ENCODE measurements at places on chromosomes 3 and 15.
A peak's percentile ranks its signal among the peaks of the same experiment; 100 is the strongest.

- peak; percentile 19 for DNase-seq
Measured at GRCh38 chr3:45499529-45499928, 95.0 kb upstream of the LIMD1 start.

DNA sequence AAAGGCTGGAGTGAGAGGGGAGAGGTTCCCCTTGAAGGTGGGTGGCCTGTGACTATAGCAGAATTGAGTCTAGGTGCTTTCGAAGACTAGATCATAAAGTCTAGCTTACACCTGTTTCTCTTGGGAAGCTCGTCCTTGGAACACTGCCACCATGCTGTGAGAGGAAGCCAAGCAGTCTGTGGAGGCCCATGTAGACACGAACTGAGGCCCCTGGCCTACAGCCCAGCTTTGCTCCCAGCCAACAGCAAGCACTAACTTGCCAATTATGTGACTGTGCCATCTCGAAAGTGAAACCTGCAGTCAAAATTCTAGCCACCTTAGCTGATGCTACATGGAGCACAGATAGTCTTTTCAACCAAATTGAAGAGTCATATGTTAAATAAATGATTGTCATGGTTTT is 190.5 kb upstream of the NECTIN3 start:
- peak; percentile 24 for DNase-seq

- no peak for DNase-seq
Measured at GRCh38 chr3:95595416-95596075, 1218.8 kb upstream of the EPHA6 start.

GRCh38 chr15:74843445-74843828 is 481 bp upstream of the ULK3 start:
- DNase-seq: no peak

- no peak for DNase-seq
Measured at GRCh38 chr3:55189359-55189801, 261.5 kb upstream of the LRTM1 start.

- no peak for DNase-seq
Measured at GRCh38 chr3:197880491-197881269, 69.3 kb upstream of the RPL35A start.

- DNase-seq: no peak
Measured at GRCh38 chr3:58065700-58066167, 57.5 kb downstream of the FLNB start.

GRCh38 chr3:120683671-120684301 is 1.7 kb upstream of the HGD start:
- DNase-seq: no peak

- DNase-seq: no peak
Measured at GRCh38 chr3:105497386-105497785, 130.7 kb downstream of the ALCAM start.

DNA sequence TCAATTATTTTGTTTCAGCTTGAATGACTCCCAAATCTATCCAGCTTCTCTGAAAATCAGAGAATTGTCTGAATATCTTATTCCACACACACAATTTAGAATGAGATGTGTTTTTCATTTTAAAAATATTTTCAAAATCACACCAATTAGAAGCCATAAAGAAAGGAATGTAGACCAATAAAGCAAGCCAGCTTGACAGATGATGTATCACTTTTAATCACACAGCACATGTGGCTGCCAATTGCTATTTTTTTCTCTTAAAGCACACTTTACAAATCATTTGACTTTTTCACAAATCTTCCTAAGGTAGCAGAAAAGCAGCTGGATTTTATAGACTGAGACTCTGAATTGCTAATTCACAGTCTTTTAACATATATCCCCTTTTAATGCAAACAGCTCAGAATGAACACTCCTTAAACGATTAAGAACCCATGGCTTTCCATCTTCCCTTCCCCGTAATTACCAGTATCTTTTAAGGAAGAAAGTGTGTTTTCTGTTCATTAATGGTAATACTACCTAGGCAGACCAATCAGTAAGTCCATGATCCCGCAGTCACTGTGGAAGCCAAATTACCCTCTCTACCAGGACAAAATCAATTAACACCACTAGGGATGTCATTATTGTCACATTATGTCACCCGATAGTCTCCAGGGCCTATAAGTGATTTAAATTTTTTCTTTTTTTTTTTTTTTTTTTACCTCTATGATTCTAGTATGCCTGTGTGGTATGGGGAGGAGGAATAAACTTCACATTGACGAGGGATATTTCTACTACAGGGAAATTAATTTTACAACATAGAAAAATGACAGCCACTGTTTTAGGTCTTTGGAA is 250.0 kb upstream of the VEPH1 start:
- DNase-seq: no peak

DNA sequence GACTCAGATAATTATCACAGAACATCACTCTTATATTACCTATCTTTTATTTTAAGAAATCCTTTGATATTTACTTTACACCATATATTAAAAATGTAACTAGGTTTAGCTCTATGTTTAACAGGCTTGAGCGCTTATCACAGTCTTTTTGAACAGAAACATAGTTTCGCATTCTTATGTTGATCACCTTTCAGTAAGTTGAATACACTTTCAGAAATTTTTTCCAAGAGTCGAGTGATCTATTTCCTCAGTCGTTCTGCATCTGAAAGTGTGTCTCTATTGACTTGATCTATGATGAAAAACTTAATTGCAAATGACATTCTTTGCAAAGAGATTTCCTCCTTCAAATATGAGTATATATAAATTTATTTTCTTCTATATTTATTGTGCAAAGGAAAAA is 516.6 kb upstream of the KCNMB2 start:
- DNase-seq: no peak

DNA sequence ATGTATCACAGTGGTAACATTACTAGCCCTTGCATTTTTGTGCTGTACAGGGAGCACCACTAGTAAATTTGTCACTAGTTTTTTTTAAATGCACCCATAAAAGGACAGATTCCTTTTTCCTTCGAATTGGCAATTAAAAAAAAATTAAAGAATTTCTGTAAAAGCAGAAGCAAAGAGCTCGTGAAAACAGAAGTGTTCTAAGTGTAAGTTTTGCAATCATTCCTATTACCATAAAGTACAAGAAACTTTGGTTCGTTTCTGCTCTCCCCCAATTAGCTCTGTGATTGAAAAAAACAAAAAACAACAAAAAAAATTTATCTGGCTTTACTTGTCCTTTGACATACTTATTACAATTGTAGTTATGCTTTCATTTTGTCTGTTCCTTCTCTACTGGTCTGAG is 5.3 kb downstream of the SERP1 start:
- no peak for DNase-seq

- no peak for DNase-seq
Measured at GRCh38 chr3:193865339-193865738, 270.6 kb upstream of the HES1 start.
